ENCODE measurements at places on chromosomes 6 and 20.

GRCh38 chr6:142824426-142824825 is 120.5 kb downstream of the HIVEP2 start:
- DNase-seq: no peak

DNA sequence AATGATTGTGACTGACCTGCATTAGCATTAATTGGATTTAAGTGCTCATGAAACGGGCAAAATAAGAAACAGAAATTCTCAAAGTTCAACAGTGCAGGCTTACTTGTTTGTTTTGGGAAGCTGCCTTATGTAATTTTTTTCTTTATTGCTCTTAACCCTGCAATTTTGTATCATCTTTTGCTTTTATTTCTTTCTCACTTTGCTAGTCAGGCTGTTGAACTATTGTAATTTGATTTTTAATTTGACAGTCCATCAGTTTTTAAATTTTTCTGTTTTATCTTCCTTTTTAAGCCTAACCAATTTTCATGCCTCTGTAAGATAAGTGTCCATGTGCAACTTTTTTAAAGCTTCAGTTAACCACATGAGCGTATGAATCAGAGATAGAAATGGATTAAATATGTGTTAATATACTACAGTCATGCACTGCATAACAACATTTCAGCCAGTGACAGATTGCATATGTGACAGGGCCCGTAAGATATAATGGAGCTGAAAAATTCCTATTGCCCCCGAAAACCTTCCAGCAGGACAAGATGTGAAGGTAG is 44.6 kb downstream of the PEX7 start:
- no peak for DNase-seq

GRCh38 chr6:1015825-1016224 is 296.1 kb upstream of the FOXQ1 start:
- peak; percentile 8 for DNase-seq

DNA sequence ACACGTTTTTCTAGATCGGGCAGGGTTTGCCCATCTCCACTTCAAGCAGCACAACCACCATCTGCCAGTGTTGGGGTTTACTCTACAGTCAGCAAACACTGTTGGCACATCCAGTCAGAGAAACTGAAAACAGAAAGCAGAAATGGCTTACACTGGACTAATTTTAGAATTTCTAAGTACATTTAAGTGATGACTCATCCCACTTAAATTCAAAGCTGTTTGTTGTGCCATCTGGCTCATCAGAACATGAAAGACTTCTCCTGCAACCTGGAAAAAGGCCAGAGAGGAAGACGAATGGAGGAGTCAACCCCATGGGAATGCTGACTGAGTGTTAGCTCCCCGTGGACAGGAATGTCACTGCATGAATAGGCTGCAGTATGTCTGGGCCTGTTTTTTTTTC is 21.8 kb downstream of the FAM209B start:
- peak; percentile 98 for DNase-seq

DNA sequence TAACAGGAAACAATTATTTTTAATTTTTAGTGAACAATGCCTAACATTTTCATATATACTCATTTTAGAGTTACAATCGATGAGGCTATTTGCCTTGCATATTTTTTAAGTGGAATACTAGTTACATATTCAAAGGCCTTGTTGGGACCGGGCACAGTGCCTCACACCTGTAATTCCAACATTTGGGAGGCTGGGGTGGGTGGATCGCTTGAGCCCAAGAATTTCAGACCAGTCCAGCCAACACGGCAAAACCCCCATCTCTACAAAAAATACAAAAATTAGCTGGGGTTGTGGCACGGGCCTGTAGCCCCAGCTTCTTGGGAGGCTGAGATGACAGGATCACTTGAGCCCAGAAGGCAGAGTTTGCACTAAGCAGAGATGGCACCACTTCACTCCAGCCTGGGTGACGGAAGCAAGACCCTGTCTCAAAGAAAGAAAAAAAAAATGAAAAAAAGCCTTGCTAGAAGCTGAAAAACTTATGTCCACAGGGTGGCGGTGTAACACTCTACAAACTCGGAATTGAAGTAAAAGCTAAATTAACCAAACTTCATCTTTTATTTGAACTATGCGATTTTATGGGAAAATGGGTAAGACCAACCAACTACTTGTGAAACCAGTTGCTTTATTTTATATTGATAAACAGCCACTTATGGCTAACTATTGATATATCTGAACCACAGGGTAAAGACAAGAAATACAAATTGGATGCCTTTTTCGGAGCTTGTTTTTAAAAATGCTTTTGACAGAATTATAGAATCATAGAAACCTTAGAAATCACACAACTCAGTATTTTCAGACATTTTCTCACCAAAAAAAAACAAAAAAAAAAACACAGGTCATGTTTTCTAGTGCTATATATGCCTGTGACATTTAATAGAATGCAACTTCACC is 24.1 kb upstream of the ROS1 start:
- DNase-seq: peak; percentile 70

GRCh38 chr6:150865043-150865405 is 478 bp upstream of the MTHFD1L start:
- no peak for DNase-seq

DNA sequence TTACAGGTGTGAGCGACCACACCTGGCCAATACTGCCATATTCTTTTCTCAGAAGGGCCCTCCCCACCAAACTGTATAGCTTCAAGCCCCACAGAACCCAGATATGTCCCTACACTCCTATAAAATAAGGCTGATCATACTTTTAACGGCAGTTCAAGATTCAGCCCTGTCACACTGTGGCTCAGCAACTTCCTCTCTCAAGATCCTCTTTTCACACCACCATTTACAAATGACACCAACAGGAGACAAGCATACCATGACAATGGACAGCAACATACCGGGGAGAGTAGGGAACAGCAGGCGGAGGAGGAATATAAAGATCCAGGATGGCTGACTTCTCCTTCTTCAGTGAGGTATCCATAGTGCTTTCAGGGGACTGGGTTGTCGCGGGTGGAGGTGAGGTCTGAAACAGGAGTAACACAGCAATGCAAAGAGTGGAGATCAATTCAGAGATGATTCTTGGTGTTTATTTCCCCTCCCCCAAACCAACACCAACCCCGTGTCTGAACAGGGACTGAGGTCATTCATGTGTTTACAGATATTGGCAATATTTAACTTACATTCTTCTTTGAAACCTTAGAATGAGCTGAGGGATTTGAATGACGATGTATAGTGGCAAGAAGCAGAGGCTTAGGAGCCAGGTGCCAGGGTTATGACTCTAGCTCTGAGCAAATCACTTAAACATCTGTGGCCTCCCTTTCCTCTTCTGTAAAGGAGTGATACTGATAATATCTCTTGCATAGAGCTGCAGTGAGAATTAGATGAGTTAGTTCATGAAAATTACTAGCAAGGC is 57.6 kb upstream of the IPCEF1 start:
- DNase-seq: no peak

- no peak for DNase-seq
These were observed 32.8 kb upstream of the IER3 start for GRCh38 chr6:30777155-30777485.

All from RKO (cell line).